AG08395 (cell line): ENCODE measurements at places on chromosomes 16 and 17.

- DNase-seq: no peak
These were observed 559 bp upstream of the NXPH3 start for GRCh38 chr17:49574945-49575678.

GRCh38 chr16:28290859-28291254 is 1.5 kb upstream of the SBK1 start:
- no peak for DNase-seq

DNA sequence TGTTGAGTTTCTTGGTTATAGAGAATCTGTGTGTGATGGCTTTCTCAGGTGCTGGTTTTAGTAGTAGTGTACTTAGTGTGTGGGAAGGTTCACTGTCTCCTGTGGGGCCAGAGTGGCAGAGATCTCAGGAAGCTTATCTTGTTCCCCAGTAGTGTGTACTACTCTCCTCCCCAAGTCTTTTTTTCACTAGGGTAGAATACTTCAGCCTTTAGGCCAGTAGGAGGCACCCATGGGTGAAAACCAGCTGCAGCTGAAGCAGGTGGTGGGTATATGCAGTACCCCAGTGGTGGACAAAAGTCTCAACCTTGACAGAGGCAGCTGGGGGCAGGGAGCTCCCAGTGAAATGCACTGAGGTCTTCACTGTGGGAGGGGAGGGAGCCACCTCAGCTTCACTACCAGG is 109.9 kb downstream of the PHKB start:
- no peak for DNase-seq

DNA sequence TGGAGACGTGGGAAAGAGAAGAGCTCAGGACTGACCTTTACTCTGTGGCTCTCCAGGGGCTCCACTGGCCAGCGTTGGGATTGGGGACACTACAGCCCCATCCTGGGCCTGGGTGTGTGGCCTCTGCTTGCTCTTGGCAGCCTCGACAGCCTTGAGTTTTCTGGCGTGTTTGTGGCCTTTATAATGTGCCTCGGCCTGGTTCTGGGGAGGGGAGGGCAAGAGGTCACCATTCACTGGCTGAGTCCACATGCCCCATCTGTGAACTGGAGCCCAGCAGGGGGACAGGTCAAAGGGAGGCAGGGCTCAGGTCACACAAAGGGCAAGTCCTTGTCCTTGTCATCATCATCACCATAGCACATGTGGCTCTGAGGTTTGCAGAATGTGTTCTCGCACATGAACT is 11.7 kb downstream of the NKIRAS2 start:
- DNase-seq: no peak

DNA sequence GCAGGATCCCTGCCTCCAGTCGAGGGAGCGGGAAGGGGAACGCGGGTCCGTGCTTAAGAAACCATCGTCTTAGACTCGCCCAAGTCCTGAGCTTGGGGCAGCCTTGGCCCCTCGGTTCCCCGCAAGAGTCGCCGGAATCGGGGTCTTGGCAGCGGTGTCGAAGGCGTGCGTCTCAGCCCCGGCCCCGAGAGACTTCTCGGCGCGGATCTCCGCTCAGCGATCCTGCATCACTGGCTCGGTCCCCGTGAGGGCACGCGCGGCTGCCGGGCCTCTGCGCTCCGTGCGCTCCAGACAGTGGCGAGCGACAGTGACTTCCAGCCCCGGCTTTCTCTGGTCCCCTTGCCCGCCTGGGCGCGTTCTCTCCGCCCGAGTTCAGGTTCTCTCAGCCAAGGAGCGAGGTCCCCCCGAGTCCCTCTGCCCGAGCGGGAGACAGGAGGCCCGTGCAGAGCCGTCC is 380 bp downstream of the HS3ST3A1 start:
- peak; percentile 19 for DNase-seq

GRCh38 chr16:74896389-74897370 is 88.2 kb downstream of the WDR59 start:
- DNase-seq: peak; percentile 88

GRCh38 chr17:82043507-82043906 is 6.0 kb upstream of the DCXR start:
- no peak for DNase-seq

DNA sequence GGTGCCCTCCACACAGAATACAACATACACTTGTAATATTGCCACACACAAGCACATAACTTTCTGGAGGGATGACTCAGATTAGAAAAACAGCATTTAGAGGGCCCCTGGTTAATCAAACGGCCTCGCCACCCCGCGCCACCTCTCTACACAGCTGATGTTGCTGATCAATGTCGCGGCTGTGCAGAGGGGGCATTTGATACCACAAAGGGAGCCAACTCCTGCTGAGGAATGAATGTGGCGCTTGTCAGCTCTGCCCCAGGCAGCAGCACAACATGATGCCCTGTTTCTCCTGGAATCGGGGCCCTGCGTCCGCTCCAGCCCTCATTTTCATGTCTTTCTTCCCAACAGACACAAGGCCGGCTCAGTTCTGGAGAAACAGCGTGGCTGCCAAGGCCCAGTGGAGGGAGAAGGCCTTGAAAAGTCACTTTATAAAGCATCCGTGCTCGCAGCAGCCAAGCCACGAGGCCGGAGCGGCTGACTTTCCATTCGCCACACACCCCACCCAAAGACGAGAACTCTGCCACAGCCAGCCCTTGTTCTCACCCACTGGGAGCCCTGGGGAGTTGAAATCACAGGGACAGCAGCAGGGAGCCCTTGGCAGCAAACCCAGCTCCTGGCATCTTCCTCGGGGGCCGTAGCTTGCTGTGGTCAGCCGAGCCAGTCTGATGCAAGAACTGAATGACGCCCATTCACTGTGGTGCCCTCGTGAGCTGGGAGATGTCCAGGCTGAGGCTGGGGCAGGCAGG is 65.6 kb downstream of the XYLT1 start:
- peak; percentile 83 for DNase-seq

- DNase-seq: no peak
These were observed at the start of gene MPRIP for GRCh38 chr17:17042384-17042736. MPRIP (plus strand) TSS chr17:17042457; CDS start chr17:17042849, 392 bp downstream.

DNA sequence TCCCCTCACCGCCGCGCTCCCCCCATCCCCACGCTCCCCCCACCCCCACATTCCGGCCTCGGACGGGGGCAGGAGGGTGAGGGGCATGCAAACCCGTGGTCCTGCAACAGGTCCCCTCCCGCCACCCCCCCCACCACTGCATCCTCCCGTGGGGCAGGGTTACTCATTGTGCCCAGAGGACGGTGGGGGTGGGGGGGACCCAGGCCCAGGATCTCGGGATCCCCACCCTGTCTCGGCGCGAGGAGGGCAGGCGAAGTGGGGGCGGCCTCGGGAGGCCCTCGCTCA is 8.5 kb downstream of the SLC22A31 start:
- DNase-seq: no peak

DNA sequence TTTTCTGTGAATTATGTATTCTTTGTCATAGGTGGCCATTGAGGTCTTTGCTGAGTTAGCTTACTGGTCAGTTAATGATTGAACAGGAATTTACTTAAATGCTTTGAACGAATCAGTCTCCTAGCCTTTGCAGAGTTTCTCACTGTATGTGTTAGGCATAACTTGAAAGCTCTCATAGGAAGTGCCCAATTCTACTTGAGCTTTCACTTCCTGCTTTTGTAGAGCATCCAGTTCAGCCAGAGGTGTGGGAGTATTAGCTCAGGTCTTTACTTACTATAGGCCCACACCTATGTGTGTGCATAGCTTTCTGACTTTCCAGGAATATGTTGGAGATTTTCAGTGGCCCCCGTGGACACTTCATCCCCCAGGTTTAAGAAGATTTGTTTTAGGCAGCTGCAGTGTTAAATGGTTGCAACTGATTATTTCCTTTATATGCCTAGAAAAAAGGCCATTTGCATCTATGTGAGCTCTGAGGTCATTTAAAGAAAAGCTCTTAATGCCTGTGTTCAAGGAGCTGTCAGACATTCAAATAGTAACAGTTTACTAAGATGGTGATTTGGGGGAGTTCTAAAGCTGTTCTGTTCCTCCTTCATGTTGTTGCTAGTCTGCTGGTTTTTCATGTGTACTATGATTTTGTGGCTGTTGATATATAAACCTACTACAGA is 62.3 kb downstream of the PHKB start:
- no peak for DNase-seq

- no peak for DNase-seq
These were observed 47.4 kb downstream of the CYB561 start for GRCh38 chr17:63398680-63399079.

GRCh38 chr17:34393401-34393800 is 30.4 kb upstream of the CCL1 start:
- DNase-seq: no peak

- DNase-seq: no peak
These were observed 139.3 kb downstream of the GAS7 start for GRCh38 chr17:10058921-10059683.

GRCh38 chr17:71725811-71726210 is 395.0 kb upstream of the SOX9 start:
- no peak for DNase-seq

GRCh38 chr16:57634171-57634570 is 5.7 kb downstream of the ADGRG1 start:
- peak; percentile 58 for DNase-seq

- peak; percentile 47 for DNase-seq
These were observed 30.9 kb upstream of the SEC14L1 start for GRCh38 chr17:77109764-77110359.

DNA sequence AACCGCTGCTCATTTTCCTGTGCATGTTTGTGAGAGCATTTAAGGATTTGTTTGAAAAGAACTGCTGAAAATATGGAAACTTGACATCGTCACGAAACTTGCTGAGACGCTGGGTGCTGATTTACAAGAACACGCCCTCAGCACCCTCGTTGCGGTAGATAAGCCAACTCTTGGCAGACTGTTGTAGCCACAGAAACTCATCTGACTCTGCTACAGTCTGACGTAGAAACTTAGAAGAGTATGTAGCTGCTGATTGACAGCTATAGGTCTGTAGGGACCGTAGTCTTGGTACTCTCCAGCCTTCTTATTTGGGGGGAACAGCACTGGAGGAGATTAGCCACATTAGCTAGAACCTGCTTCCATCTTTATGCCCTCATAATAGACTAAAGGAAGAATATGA is 36.1 kb upstream of the MYH2 start:
- no peak for DNase-seq

GRCh38 chr17:11736613-11737312 is 138.5 kb downstream of the DNAH9 start:
- no peak for DNase-seq

DNA sequence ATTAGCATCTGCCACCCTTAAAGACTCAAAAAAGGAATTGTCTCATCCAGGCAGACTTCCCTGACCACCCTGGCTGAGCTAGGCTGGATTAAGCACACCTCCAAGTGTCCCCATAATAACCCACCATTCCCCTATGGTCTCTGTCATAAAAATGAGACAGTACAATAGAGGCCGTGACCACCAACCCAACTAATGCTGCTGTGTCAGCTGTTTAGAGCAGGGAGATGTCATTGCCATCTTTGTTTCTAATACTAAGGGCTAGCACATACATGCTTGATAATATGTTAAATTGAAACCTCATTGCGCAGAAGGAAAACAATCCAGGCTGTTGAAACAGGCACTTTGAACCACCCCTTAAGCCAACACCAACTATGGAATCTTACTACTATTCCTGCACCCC is 7.2 kb upstream of the ADAMTS18 start:
- no peak for DNase-seq

DNA sequence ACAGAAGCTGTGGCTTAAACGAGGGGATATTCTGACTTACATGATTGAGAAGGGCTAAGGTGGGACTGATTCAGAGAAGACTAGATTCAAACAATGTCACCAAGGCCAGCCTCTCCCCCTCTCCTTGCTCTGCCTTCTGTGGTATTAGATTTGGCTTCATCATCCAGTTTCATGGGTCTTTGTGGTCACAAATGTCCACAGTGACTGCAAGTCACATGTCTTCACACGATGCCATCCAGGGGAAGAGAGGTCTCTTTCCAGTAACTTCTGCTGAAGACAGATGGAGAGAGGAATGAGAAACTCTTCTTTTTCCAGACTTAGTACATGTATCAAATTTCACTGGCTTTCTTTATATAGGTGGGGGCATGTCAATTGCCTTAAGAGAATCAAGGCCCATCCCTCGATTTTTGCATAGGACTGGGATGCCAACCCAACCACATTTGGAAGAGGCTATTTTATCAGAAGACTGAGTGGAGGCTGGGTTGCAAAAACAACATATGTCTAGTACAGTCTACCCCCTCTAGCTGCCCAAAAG is 57.3 kb upstream of the HNF1B start:
- DNase-seq: no peak

DNA sequence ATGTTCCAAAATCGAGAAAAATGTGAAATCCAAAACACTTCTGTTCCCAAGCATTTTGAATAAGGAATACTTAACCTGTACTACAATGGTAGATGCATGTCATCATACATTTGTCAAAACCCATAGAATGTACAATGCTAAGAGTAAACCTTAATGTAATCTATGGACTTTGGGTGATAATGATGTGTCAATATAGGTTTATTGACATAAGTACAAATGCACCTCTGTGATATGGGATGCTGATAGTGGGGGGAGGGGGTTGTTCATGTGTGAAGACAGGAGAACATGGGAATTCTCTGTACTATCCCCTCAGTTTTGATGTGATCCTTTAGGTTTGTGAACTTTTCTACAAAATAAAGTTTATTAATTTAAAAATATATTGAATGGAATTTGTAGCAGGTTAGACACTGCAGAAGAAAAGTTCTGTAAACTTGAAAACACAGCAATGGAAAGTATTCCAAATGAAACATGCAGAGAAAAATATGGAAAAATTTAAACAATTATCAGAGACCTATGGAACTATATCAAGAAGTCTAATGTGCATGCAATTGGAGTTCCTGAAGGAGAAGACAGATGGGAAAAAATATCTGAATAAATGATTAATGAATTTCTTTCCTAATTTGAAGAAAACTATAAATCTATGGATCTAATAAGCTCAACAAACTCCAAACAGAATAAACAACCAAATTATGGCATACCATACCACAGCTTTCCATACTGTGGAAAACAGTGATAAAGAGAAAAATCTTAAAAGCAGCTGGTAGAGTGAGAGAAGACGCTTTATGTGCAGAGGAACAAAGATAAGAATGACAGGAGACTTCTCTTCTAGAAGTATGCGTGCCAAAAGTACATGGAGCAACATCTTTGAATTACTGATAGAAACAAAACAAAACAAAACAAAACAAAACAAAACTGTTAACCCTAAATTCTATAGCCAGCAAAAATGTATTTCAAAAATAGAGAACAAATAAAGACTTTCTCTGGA is 34.7 kb upstream of the MSI2 start:
- DNase-seq: no peak

- no peak for DNase-seq
These were observed 23.8 kb downstream of the ENDOV start for GRCh38 chr17:80438806-80439205.
